ENCODE measurements at places on chromosomes 1 and 21. TPM values are rescaled to one million over a fixed set of nuclear protein-coding genes. Genes with fewer than 3 reads are reported as not detected.

The DNM3 gene
- 3.6 TPM for total RNA-seq

The CFHR2 gene
- total RNA-seq: not detected

The NEGR1 gene
- total RNA-seq: 21.8 TPM

The CXADR gene
- total RNA-seq: 12.2 TPM

The C1orf167 gene
- total RNA-seq: not detected

The C1orf53 gene
- 3.5 TPM for total RNA-seq

The CELA2B gene
- total RNA-seq: not detected

The C1orf210 gene
- not detected for total RNA-seq

The TLR5 gene
- 0.16 TPM for total RNA-seq

The LIN28A gene
- not detected for total RNA-seq

The CCDC24 gene
- total RNA-seq: 2.2 TPM

The MYOG gene
- not detected for total RNA-seq

The PIP5K1A gene
- total RNA-seq: 72.1 TPM

The CRYBG2 gene
- not detected for total RNA-seq

The PROX1 gene
- total RNA-seq: 4.0 TPM

The EIF2D gene
- 47.6 TPM for total RNA-seq

The ZNF697 gene
- total RNA-seq: 14.1 TPM

The AMY2A gene
- total RNA-seq: not detected

The FCRL6 gene
- not detected for total RNA-seq

The TRIM17 gene
- total RNA-seq: not detected

The ZBTB48 gene
- total RNA-seq: 25.1 TPM

The TAS1R1 gene
- total RNA-seq: not detected

The UTP25 gene
- total RNA-seq: 10.5 TPM

The ITGB2 gene
- total RNA-seq: 0.65 TPM

The SPATA45 gene
- total RNA-seq: not detected

The KRTAP12-2 gene
- not detected for total RNA-seq

The BEND5 gene
- not detected for total RNA-seq

The ADAMTS4 gene
- 13.6 TPM for total RNA-seq

The MRPL24 gene
- total RNA-seq: 77.7 TPM

The TENT5C gene
- 0.12 TPM for total RNA-seq

The TTLL7 gene
- 4.9 TPM for total RNA-seq

The GRHL3 gene
- total RNA-seq: not detected

The MATN1 gene
- not detected for total RNA-seq

The MROH9 gene
- not detected for total RNA-seq

The RAB42 gene
- 1.2 TPM for total RNA-seq

The F13B gene
- total RNA-seq: not detected

The LEPR gene
- 18.7 TPM for total RNA-seq

The MFAP2 gene
- 37.9 TPM for total RNA-seq

The ZBTB8B gene
- total RNA-seq: not detected

The FCRL1 gene
- not detected for total RNA-seq

The CAMK1G gene
- not detected for total RNA-seq

Measured in endothelial cell of umbilical vein (primary cell).